Stimulated activated CD8-positive, alpha-beta memory T cell treated with anti-CD3 and anti-CD28 coated beads, Interleukin-2, amount 100 ng/mL, for 1 hour (primary cell): ENCODE measurements at places on chromosomes 2 and 18.

GRCh38 chr2:169362118-169362893 is at the start of gene LRP2:
TSS of gene LRP2 (minus strand) at chr2:169362534. CDS start at chr2:169362399, 135 bp downstream.
- no peak for DNase-seq

GRCh38 chr2:197707316-197708213 is 2.4 kb downstream of the MARS2 start:
- DNase-seq = no peak

- no peak for DNase-seq
Observed at GRCh38 chr18:61953161-61953560, 60.4 kb upstream of the RNF152 start.

DNA sequence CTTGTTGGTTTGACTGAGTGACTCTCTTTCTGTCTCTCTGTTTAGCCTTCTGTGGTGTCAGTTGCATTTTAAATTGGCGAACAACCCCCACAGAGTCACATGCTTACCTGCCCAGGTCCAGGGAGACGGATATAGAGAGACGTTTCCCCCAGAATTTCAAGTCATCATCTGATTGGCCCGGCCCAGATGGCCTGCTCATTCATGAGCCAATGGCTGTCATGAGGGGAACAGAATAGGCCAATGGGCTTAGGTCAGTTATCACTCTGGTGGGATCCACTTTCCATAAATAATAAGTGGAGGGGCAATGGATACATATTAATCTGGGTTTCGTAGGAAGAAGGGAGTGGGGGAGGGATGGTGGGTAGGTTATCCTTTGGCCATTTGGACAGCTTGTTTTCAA is 150.0 kb upstream of the SPRED2 start:
- DNase-seq = no peak

- no peak for DNase-seq
Observed at GRCh38 chr2:95333888-95334338, 36.8 kb downstream of the KCNIP3 start.

DNA sequence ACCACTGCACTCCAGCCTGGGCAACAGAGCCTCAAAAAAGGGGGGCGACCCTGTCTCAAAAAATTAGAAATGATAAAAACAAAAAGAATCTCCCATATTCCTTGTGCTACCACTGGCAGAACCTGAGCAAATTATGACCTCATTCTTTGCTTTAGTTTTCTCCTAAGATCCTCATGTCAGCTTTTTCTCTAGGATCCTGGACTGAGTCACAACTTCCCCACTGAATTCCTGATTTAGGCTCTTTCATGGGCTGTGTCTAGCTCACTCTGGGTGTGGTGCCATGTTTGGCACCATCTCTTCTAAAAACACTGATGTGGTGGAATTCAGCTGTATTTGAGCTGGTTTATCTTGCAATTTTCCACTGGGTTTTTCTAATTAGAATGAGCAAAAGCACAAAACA is 37.1 kb downstream of the EXOC6B start:
- DNase-seq = no peak

DNA sequence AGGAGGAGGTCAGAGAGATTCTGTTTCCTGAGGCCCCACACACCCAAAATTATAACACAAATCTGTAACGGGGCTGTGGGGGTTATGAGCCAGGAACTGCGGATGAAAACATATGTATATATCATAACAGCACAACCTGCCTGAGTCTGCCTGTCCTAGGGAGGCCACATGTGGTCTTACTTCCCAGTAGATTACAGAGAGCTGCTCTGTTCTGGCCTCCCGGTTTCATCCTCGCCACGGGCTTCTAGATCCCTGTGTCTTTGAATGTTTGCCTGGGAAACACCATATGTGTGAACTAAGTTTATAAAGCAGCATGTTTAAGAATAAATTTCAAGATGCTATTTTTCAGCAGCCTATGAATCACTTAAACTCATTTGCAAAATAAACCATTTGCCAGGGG is 124.0 kb downstream of the TMEM200C start:
- DNase-seq = no peak

- DNase-seq = no peak
Observed at GRCh38 chr2:27071990-27072830, 756 bp upstream of the OST4 start.

- DNase-seq = no peak
Observed at GRCh38 chr18:36511791-36512352, 214.4 kb downstream of the FHOD3 start.

DNA sequence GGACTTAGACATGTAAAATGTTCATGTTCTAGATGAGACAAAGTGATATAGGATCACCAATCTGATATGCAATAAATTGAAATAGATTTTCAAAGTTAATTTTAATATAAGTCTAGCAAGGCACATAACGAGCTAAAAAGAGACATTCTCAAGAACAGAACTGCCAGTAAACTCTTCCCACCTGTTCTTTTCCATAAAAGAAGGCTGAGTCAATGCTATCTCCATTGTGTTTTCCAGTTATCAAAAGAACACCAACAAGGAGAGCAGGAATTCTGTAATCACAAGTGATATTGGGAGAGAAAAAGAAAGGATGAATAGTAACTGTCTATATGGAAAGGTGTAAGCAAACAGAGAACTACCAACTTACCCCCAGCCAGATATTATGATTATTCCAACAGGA is 25.6 kb downstream of the GPR155 start:
- DNase-seq = no peak

DNA sequence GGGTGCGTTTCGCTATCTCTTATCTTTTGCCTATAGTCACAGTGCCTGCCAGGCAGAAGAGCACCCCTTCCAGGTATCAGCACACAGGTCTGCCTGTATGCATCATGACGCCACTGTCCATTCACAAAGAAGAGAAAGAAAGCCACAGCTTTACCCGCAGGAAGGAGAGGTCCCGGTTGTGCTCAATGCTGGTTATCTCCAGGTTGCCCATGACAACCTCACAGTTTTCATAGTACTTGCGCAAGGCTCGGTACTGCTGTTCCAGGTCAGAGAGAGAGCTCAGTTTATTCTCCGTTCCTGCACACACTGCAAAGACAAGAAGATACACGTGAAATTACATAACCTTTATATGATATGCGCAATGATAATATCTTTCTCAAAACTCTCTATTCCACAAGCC is 414.0 kb downstream of the ERBB4 start:
- no peak for DNase-seq

- DNase-seq = no peak
Observed at GRCh38 chr2:134599236-134599635, 119.6 kb downstream of the TMEM163 start.

GRCh38 chr2:216392945-216393840 is 19.1 kb upstream of the SMARCAL1 start:
- DNase-seq = no peak

DNA sequence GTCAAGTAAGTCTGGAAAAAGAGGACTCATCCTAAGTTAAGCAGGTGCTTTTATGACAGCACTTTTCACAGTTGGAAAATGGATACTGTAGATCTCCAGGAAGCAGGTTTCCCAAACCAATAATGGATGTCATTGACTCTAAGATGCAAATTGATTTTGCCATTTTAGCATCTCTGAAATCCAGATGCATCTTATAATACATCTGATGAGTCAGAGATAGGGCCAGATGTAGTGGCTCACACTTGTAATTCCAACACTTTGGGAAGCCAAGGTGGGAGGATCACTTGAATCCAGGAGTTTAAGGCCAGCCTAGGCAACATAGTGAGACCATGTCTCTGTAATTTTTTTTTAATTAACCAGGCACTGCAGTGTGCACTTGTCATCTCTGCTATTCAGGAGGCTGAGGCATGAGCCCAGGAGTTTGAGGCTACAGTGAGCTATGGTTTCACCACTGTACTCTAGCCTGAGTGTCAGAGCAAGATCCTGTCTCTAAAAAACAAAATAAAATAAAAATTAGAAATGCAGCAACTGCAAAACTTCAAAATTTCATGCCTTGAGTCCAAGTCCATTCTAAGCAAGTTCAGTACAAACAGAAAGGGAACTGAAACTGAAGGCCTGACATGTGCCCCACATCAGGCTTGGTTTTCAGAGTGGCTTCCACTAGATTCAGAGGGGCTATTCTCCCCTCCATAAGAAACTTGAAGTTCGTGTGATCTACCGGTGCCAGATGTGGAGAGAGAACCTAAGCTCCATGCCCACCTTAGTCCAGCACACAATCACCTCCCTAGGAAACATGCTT is 267.8 kb upstream of the NCKAP5 start:
- no peak for DNase-seq

DNA sequence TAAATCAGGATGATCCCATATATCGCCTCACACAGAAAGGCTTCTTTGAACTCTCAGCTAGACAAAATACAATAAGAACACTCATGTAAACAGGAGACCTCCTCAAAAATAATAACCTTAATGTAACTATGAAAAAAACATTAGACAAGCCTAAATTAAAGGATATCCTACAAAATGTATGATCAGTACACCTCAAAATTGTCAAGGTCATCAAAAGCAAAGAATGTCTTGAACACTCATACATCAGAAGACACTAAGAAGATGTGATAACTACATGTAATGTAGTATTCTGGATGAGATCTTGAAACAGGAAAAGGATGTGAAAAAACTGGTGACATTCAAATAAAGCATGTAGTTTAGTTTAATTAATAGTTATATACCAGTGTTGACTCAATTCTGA is 616.8 kb upstream of the ZEB2 start:
- DNase-seq = no peak

GRCh38 chr2:190916829-190917228 is 36.2 kb downstream of the GLS start:
- no peak for DNase-seq

DNA sequence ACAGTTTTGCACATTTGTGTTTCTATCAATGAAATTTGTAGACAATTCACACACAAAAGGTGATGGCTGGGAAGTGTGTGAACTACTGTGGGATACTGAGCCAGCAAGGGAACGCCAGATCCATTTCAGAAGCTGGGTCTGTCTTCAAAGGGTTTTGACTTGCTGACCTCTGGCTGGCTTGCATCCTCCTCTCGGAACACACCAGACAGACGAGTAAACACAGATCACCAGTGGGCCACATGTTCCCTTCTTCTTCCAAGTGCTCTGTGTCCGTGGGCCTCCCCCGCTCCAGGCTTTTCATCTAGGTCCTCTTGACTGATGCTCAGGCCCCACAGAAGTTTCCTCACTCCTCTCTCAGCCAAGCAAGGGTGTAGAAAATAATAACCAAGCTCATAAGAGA is 122.2 kb upstream of the OSR1 start:
- DNase-seq = no peak

DNA sequence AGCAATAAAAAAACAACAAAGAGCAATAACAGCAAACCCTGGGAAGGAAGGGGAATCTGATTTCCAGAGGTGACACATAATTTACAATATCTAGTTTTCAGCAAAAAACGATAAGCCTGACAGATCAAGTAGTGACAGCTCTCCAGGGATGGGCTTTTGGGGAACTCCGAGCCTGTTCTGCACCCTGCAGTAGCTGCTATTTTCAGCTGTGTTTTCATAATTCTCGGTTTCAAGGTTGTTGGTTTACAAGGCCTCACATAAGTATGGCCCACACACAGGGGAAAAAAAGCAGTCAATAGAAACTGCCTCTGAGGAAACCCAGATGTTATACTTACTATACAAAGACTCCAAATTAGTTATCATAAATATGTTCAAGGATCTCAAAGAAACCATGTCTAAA is 67.7 kb upstream of the CTLA4 start:
- no peak for DNase-seq
